ENCODE measurements at places on chromosomes 11 and 22.

GRCh38 chr22:24451162-24451561, 23.8 kb downstream of the ADORA2A start:
- DNase-seq, result no peak

- DNase-seq, result no peak
Observed at GRCh38 chr11:63873311-63873710, 34.4 kb downstream of the MARK2 start.

GRCh38 chr11:28384418-28384817, 276.2 kb downstream of the METTL15 start:
- DNase-seq, result peak; percentile 91

DNA sequence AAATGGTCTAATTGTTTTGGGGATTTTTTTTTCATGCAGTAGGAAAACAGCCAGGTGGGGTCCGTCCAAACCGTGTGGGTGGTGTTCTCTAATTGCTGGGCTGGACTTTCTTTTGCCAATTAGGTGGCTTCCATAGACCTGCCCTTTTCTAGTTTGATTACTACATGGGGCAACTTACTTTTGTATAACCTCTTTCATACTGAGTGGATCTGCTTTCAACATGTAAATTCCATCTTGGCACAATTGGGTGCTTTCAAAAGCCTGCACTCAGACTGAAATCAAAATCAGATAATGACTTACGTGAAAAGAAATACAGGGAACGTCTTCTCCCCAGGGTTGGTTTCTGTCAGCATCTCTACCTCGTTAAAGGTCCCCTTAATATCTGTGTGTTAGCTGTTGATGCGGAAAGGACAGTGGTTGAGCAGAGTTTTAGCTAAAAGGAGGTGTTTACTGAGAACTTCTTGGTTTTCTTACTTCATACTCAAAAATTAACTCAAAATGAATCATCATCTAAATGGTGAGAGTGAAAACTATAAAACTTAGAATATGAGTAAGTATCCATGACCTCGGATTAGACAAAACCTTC, 72.1 kb downstream of the BARX2 start:
- no peak for DNase-seq

GRCh38 chr22:23137905-23138561, 3.8 kb downstream of the RSPH14 start:
- no peak for DNase-seq

DNA sequence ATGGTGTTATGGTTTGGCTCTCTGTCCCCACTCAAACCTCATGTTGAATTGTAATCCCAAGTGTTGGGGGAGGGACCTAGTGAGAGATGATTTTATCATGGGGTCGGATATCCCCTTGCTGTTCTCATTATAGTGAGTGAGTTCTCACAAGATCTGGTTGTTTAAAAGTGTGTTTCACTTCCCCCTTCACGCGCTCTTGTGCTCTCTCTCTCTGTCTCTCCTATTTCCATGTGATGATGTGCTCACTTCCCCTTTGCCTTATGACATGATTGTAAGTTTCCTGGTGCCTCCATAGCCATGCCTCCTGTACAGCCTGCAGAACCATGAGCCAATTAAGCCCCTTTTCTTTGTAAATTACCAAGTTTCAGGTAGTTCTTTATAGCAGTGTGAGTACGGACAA, 765.1 kb downstream of the KCNA4 start:
- DNase-seq, result no peak

DNA sequence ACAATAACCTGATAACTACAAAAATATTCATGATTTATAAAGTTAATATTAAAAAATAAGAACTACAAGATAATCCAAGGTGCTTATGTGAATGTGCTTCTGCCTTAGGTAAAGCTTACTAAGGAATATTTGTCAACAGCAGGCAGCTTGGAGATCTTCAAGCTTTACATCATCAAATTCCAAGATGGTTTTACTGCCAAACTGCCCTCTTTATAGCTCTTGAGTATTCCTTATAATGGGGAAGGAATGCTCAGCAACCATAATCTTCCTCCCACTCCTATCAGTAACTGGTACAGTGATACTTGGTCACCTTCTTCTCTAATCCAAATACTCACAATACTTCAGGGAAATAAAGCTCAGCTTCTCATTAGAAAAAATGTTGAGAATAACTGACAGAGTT, 30.1 kb downstream of the SBF2 start:
- peak; percentile 56 for DNase-seq

GRCh38 chr11:32081129-32081641, 9.7 kb upstream of the RCN1 start:
- DNase-seq, result peak; percentile 85

DNA sequence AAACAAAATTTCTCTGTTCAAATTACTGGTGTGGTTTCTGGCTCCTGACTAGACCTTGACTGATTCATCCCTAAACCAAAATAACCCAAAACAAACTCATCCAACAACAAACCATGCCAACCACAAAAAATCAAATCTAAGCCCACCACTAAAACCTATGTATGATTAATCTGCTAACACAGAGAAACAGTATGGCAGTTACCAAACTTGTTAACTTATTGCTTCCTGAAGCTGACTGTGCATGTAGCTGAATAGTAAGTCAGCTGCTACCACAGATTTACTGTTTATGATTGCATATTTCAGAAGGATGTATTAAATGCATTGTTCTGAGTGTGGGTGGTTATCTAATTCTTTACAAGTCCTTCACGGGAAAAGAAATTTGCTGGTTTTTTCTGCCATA, 231.1 kb downstream of the SWAP70 start:
- peak; percentile 18 for DNase-seq

DNA sequence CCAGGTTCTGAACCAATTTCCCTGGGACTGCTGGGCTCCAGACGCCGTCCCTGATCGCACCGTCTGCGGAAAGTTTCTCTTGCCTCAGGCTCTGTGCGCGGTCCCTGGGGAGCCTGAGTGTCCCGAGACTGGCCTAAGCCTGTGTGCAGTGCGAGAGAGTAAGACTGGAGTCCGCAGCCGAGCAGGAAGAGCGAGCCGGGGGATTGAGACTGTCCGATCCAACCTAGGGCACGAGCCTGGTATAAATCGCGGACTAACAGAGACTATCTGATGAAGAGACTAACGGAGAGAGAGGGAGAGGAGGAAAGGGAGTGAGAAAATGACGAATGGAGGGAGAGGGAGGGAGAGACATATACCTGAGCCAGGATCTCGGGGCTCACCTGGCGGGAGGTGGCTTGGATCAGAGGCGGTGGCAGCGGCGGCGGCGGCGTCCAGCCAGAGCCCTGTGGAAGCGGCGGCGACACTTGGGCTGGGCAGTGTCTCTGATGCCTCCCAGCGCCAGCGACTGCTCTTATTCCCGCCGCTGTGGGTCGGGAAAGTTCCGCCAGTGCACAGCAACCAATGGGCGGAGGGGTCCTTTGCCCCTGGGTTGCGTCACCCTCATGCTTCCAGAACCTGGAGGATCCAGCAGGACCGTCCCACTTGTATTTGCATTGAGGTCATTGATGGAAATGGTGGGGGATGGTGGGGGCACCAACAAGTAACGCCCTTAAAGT, at the start of gene CALCA:
Gene CALCA (minus strand): TSS at position 487 of the 716 bp plus-strand sequence. CDS start 1,159 bp downstream, outside the sequence.
- DNase-seq, result no peak

- no peak for DNase-seq
Observed at GRCh38 chr22:35539910-35540594, 579 bp upstream of the RASD2 start.

DNA sequence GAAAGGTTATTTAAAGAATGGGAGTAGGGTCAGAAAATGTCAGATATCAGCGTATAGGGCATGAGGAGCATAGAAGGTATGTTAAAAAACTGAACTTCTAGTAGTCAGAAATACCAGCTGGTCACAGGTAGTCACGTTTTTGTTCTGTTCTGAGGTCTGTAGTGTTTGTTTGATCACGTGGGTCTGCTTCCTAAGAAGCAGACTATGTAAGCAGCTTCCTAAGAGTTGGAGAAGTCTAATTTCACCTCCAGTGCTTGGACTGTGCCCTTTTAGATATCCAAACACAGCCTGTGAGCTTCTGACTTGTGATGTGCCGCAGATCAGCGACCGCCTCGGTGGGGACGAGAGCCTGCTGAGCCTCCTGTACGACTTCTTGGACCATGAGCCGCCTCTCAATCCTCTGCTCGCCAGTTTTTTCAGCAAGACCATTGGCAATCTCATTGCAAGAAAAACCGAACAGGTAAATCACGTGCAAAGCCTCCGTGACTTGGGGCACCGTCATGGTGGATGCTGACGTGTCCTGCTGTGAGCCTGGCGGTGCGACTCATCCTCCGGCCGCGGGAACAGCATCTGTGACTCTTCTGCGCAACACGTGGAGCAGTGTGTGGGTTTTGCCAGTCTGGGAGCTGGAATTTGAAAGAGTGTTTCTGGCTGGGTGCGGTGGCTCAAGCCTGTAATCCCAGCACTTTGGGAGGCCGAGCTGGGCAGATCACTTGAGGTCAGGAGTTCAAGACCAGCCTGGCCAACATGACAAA, 63.5 kb downstream of the PPP6R2 start:
- no peak for DNase-seq
